ENCODE measurements at places on chromosomes 5 and 9. TPM values are rescaled to one million over a fixed set of nuclear protein-coding genes. Genes with fewer than 3 reads are reported as not detected.
A peak's percentile ranks its signal among the peaks of the same experiment; 100 is the strongest.

- no peak for DNase-seq
Observed at GRCh38 chr5:127010362-127010761, 20.0 kb downstream of the MARCHF3 start.

DNA sequence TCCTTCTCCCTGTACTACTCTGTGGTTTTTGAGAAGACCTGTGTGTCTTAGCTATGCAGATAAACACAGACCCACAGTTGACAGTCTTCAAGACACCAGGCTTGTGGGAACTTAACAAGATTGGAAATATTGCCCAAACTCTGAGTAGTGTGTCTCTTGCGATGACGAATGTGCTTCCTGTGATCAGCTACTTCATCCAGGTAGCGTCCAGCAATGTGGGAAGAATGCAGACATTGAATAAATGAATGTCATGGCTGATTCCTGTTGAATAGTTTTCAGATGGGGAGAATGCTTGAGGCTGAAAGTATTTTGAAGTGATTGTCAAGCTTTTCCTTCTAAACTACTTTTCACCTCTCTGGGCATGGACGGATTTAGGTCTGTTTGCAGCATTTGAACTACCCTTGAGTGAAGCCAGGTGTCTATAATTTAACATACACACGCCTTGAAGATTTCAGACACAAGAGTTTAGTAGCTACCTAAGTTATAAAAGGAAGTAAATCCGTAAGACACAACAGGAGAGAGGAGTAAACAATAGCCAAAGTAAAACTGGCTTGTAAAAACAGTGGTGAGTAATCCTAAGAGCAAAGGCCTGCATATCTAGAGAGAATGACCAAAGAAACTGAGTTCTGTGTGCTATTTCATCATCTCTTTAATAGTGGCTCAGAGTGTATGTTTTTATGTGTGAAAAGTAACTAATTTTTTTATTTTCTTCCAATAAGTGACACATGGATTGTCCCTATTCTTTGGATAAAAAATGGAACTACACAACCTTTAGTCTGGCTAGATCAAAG is 30.0 kb upstream of the ARL14EPL start:
- DNase-seq, result no peak

- no peak for DNase-seq
Observed at GRCh38 chr9:70635790-70636189, 221.3 kb upstream of the KLF9 start.

DNA sequence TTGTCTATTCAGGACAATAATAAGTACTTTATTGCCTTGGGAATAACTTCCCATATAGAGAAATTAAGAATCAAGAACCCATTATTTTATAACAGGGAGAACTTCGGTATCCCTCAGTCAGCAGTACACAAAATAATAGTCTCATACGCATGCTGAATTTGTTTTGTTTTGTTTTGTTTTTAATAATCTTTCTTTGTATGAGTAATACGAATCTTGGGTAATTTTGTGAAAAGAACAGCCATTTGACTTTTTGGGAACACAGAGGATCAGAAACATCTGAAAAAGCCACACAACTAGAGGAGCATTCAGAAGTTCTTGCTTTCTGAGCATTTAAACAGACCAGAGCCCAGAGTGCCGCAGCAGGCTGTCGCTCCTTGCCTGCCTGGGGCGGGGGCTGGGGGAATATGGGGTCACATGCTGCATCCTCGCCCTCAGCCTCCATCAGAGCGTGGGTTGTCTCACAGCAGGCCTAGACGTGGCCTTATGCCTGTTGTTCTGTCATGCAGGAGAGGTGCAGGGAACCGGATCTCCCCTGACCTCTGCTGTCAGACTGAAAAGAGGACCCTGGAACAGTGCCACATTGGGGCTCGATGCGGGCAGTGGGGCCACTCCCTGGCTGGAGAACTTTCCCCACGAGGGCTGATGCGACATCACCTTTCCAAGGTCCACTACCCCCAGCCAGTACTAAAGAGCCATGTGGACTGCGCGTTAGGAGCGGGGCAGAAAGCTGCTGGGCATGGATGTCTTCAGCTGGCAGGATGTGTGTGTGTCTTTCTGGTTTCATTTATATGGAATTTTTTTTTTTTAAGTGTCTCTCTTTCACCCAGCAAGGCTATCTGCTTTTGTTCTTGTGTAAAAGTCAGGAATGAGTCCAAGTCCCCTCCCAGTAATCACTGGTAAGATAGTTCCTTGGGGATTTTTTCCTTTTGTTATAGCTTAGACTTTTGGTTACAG is 133.4 kb upstream of the OTULINL start:
- DNase-seq, result no peak

GRCh38 chr9:6142799-6143454 is 72.7 kb upstream of the IL33 start:
- no peak for DNase-seq

DNA sequence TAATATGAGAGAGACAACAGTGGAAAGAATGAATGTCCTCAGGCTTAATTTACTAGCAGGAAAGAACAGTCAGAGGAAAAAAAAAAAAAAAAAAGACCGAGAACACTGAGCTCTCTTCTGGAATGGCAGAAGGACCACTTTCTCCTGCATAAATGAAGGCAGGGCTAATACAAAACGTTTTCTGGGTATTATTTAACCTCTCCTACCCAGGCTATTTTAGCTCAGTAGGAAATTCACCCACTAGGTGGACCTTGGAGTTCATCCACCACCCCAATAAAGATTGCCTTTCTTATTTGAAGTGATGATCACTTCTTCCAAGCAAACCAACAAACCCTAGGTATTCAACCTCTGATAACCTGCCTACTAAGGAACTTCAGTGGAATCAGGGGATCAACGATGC is 3.7 kb downstream of the GLIS3 start:
- no peak for DNase-seq

DNA sequence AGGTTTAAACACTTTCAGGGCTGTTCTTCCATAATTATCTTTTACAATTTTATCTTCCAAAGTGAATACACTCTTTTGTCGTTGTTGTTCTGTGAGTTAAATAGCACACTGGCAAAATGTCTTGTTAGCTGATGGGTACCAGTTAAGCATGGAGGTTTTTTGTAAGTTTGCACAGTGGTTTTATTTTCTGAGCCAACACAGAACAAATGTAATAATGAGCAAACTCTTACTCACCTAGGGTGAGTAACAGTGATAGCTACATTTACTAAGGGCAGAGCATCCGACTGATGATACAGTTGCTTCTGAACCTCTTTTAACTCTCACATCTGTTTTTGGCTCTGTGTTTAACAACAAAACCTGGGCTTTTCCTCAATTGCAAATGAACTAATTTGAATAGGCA is 103.2 kb downstream of the CTNND2 start:
- no peak for DNase-seq

- no peak for DNase-seq
Observed at GRCh38 chr9:137956039-137956438, 78.5 kb downstream of the CACNA1B start.

DNA sequence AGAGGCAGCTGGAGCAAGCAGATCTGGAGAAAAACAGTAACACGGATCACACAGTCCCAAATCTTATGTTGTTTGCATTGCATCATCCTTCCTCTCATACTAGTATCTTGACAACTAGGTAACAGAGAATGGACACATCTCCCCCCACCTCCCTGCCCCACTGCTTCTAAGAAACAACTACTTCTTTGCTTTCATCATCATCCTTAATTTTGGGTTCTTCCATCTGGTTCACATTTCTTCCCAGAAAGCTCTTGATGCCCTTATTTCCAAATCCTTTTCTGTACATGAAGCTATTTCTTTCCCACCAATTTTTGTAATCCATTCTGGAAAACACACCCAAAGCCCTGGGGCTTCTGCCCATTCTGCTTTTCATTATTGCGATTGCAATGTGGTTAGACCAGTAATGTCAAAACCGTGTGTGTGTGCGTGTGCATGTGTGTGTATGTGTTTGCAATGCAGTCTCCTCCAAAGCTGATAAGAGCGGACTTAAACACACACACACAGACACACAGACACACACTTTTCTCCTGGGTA is 254.7 kb upstream of the SLC30A5 start:
- no peak for DNase-seq

- DNase-seq, result no peak
Observed at GRCh38 chr5:96997265-96997859, 61.5 kb downstream of the LNPEP start.

DNA sequence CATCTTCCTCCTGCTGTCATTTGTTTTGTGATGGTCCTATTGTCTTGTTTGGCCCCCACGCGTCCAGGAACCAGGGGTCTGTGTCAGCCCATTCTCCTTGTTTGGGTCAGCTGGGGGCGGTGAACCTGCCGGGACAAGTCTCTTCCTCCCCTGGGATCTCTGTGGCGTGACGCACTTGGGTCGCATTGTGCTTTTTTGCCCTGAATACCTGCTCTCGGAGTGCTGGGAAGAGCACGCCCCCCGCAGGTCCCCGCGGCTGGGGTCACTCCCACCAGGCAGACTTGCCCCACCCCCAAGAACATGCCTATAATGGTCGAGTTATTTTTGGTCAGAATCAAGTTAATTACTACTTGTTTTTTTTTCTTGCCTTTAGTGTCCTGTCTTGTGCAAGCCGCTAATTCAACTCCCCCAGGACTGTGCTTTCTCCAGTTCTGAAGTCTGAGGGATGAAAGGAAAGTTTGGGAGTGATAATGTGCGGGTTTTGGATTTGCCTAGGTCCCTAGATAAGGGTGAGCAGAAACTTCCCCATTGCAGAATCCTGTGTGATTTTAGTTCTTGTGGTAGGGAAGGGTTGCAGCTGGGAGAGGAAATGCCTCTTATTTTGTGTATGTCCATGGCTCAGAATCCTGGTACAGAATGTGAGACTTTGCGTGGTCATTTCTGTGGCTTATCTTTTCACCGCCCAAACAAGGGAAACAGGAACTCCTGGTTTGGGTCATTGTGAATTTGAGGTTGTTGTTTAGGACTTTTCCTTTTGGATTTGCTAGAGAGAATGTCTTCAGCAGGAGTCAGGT is 789 bp downstream of the ACER2 start:
- DNase-seq, result peak; percentile 47

DNA sequence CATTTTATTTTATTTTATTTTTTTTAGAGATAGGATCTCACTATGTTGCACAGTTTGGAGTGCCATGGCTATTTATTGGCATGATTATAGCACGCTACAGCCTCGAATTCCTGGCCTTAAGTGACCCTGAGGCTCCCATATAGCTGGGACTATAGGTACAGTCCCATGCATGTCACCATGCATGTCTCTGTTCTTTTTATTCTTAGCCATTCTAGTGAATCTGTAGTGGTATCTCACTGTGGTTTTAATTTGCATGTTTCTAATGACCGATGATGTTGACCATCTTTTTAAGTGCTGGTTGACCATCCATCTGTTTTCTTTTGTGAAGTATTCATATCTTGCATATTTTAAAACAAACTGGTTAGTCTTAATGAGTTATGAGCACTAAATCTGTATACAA is 76.1 kb downstream of the SLC44A1 start:
- no peak for DNase-seq

GRCh38 chr9:91298311-91298710 is 63.4 kb downstream of the AUH start:
- no peak for DNase-seq

- no peak for DNase-seq
Observed at GRCh38 chr5:128225245-128226030, 141.9 kb downstream of the SLC12A2 start.

DNA sequence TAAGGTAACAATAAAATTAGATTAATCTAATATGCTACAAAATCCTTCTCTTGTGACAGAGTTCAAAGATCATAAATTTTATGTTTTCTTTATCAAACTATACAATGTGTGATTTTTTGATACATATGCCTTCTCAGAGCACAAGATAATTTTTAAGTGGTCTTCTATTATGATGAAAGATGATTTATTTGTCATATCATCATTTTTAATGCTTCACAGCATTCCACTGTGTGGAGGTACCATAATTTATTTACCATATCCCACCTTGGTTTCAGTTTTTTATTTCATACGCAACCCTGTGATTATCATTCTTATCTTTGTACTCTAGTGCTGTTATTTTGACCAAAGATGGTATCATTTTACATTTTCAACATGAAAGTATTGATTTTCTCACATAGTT is 41.7 kb downstream of the POLK start:
- DNase-seq, result no peak

DNA sequence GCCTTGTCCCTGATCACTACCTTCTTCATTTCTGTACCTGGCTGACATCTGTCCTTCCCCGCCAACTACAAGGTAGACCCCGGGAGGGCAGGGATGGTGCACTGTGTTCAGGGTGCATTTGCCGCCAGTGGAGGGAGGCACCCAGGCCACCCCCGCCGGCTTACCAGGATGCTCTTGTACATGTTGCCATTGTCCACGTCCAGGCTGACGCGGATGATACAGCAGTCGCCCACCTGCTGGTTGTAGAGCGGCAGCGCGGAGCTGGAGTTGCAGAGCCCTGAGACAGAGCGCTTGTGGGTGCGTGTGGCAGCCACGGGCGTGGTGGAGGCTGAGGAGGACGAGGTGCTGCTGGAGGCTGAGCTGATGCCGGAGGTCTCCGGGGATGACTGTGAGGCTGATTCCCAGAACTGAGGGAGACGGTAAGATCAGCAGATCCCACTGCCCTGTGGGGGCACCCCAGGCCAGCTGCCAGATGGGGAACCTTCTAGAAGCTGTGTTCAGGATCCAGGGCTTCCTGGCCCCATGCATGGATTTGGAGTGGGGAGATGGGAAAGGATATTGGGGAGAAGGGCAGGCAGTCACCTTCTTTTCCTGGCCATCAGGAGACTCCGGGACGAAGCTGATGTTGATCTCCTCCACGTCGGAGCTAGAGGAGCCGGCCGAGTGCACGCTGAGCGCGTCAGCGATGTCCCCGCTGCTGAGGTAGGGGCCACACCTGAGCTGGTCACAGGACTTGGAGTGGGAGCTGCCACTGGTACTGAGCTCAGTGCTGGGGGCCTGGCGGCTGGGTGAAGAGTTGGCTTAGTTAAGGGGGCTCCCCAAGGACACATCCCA is 19.5 kb downstream of the RALGDS start:
- no peak for DNase-seq

The HTR1A gene
- not detected for polyA plus RNA-seq

The HCN1 gene
- 0.08 TPM for polyA plus RNA-seq

The PLPP1 gene
- polyA plus RNA-seq, result 23.8 TPM

The SHOC1 gene
- polyA plus RNA-seq, result 0.07 TPM

The KIAA1191 gene
- polyA plus RNA-seq, result 43.3 TPM

The IL17B gene
- not detected for polyA plus RNA-seq

The ARL14EPL gene
- not detected for polyA plus RNA-seq
